Mucosa of descending colon (tissue), 3 donors: ENCODE measurements at places on chromosomes 16 and 17. TPM values are rescaled to one million over a fixed set of nuclear protein-coding genes. Genes with fewer than 3 reads are reported as not detected.

DNA sequence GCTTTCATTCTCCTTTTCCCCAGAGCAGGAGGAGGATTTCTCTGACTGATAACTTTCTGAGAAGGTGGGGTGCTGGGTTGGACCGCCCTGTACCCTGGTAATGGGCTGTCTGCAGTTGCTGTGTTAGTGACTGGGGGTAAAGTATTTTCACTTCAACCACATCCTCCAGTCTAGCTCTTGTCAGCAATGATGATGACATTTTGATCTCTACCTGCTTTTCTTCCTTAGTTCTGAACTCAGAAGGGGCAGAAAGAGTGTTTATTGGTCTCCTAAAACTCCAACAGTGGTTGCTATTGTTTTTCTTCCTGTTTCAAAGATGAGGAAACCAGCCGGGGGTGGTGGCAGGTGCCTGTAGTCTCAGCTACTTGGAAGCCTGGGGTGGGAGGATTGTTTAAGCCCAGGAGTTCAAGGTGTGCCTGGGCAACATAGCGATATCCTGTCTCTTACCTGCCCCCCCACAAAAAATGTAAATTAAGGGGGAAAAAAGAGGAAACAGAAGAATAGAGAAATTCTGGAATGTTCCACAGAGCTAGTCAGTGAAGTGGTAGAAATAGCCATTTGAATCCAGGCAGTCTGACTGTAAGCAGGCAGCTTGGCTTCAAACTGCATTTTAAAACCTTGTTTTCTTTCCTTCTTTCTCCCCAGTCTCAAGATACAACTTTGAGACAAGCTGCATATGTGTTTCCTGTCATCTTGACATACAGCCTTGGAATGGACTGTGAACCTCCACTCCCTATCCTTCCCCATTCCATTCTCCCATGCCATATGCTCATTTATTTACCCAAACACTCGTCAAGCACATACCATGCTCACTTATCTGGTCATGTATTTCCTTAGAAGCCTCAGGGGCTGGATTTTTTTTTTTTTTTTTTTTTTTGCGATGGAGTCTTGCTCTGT, 3.3 kb upstream of the N4BP1 start:
- no peak for DNase-seq

- no peak for DNase-seq
Measured at GRCh38 chr17:77209330-77209748, 68.6 kb downstream of the SEC14L1 start.

GRCh38 chr17:30352240-30352814, 18.5 kb upstream of the TMIGD1 start:
- DNase-seq: no peak

- no peak for DNase-seq
Measured at GRCh38 chr17:15271741-15272140, 6.6 kb upstream of the PMP22 start.

The HSD11B2 gene
- total RNA-seq: 322 TPM

The EVPLL gene
- 0.23 TPM for total RNA-seq

- DNase-seq: no peak
Measured at GRCh38 chr16:83674931-83675535, 132.7 kb upstream of the HSBP1 start.

- no peak for DNase-seq
Measured at GRCh38 chr17:4785311-4786105, 656 bp downstream of the VMO1 start.

- DNase-seq: no peak
Measured at GRCh38 chr16:87698241-87698640, 67.5 kb downstream of the KLHDC4 start.

The SAT2 gene
- total RNA-seq: 49.1 TPM

The GPRC5C gene
- 62.2 TPM for total RNA-seq

GRCh38 chr17:3556916-3557767, 470 bp downstream of the TRPV3 start:
- no peak for DNase-seq

DNA sequence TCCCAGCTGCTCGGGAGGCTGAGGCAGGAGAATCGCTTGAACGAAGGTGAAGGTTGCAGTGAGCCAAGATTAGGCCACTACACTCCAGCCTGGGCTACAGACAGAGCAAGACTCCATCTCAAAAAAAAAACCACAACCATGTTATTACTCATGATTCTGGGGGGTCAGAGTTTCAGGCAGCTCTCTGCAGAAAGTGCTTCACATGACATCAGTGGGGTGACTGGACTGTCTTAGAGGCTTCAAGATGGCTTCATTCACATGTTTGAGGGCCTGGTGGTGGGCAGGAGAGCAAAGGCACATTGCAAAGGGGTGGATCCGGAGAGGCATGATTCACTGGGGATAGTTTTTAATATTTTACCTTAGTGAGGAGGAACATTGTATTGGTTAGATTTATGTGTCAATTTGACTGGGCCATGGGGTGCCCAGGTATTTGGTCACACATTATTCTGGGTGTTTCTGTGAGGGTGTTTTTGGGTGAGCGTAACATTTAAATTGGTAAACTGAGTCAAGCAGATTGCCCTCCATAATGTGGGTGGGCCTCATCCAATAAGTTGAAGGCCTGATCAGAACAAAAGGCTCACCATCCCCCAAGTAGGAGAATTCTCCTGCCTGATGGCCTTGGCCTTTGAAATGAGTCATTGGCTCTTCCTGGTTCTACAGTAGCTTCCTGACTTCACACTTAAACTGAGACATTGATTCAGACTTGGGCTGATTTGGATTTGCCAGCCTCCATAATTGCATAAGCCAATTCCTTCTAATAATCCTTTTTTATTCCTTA, 109.8 kb downstream of the GOSR1 start:
- DNase-seq: no peak

GRCh38 chr16:58197314-58198012, 443 bp downstream of the CSNK2A2 start:
- no peak for DNase-seq

DNA sequence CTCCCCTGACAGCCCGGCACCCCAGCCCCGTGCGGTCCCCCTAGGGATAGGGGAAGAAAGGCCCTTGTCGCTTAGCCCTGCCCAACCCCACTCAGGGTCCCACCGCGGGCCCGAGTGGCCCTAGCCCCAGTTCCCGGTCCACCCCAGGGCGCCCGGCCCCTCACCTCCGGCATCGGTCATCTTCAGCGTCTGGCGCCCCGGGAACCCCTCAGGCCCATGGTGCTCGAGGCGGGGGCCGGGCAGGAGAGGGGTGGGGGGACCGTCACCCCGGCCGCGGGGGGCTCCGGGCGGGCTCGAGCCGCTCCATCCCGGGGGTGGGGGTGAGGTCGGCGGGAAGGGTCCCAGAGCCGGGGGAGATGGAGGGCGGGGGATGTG, 620 bp downstream of the SAMD14 start:
- no peak for DNase-seq

GRCh38 chr16:85381738-85382592, 231.2 kb upstream of the GSE1 start:
- DNase-seq: no peak

The ANKFN1 gene
- 1.4 TPM for total RNA-seq
